ENCODE measurements at places on chromosomes 3 and 15. TPM values are rescaled to one million over a fixed set of nuclear protein-coding genes. Genes with fewer than 3 reads are reported as not detected.

GRCh38 chr15:26295336-26296085 is 432.4 kb upstream of the ATP10A start:
- no peaks in the 10 kb centered on the region for H3K4me1 ChIP-seq
- H3K36me3 ChIP-seq = no peaks in the 10 kb centered on the region
- peak; percentile 2 for DNase-seq
- H3K27ac ChIP-seq = no peak overlapping the region
- H3K27me3 ChIP-seq = no peaks in the 10 kb centered on the region

DNA sequence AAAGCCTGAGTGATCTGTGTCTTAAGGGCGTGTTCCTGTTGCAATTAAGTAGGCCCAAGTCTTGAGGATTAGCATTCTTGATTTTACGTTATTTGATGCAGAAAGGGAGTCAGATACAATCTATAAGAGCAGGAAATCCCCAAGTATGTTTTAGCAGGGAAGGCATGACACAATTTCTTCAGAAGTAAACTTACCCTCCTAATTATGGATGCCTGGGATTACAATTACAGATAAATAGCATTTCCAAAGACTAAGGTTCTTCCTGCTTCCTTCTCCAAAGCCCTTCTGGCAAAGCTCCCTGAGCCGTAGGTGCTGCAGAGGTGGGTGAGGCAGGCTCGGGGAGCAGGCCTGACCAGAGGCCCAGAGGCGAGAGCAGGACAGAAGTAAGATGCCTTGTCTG is 34.9 kb upstream of the ST6GAL1 start:
- no peaks in the 10 kb centered on the region for H3K27me3 ChIP-seq
- DNase-seq = no peak
- H3K36me3 ChIP-seq = no peaks in the 10 kb centered on the region
- no peak overlapping the region for H3K27ac ChIP-seq

Gene KBTBD12
- 3.1 TPM for total RNA-seq

DNA sequence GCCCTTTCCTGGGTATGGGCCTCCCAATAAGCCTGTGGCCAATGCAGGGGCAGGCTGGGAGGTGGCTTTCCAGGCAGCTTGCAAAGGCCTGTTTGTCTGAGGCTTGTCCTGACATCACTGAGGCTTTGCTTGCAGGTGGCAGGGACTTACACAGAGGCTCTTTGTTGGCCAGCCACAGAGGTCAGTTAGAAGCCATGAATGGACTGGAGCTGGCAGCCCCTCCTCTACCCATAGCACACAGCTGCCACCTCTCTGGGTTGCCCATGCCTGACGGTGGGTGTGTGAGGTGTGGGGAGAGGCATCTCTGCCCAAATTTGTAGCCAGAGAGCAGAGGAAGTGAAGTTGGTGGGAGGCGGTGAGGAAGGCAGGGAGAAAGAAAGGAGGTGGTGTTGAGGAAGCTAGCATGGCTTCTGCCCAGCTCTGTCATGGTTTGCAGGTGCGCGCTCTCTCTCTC is 17.1 kb downstream of the LIMD1 start:
- H3K4me1 ChIP-seq = peaks cover 29% of the 10 kb centered on the region
- peaks cover 19% of the 10 kb centered on the region for H3K36me3 ChIP-seq
- H3K27me3 ChIP-seq = no peaks in the 10 kb centered on the region
- H3K4me3 ChIP-seq = no peak overlapping the region
- no peak overlapping the region for H3K27ac ChIP-seq

Gene TMEM207
- total RNA-seq = not detected

DNA sequence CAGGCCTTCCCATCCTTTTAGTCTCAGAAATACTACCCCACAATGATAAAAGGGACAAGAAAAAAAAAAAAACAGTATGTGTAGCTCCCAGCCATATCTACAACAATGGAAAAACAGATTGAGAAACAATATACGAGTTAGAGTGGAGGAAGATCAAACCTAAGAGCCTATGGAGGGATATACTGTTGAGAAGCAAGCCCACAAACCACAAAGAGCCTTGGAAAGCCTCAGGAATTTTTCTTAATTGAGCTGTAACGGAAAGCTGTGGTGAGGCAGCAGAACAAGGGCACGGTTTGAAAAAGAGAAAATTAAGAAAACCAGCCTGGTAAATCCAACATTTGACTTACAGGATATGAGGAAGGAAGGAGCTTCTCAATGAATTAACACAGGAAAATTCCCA is 21.4 kb downstream of the KPNA1 start:
- no peak for DNase-seq
- no peak overlapping the region for H3K27ac ChIP-seq
- H3K36me3 ChIP-seq = peaks cover 18% of the 10 kb centered on the region

Gene NR1I2
- total RNA-seq = 0.55 TPM

- no peaks in the 10 kb centered on the region for H3K36me3 ChIP-seq
- H3K27me3 ChIP-seq = peaks cover 4% of the 10 kb centered on the region
- H3K4me1 ChIP-seq = no peaks in the 10 kb centered on the region
- H3K27ac ChIP-seq = no peak overlapping the region
Observed at GRCh38 chr3:13860001-13860400, 19.9 kb downstream of the WNT7A start.

Gene RASGRP1
- total RNA-seq = 2.5 TPM

GRCh38 chr15:56653107-56653506 is 80.2 kb downstream of the ZNF280D start:
- no peaks in the 10 kb centered on the region for H3K4me1 ChIP-seq
- peaks cover 3% of the 10 kb centered on the region for H3K36me3 ChIP-seq
- no peak for DNase-seq
- no peaks in the 10 kb centered on the region for H3K27me3 ChIP-seq

DNA sequence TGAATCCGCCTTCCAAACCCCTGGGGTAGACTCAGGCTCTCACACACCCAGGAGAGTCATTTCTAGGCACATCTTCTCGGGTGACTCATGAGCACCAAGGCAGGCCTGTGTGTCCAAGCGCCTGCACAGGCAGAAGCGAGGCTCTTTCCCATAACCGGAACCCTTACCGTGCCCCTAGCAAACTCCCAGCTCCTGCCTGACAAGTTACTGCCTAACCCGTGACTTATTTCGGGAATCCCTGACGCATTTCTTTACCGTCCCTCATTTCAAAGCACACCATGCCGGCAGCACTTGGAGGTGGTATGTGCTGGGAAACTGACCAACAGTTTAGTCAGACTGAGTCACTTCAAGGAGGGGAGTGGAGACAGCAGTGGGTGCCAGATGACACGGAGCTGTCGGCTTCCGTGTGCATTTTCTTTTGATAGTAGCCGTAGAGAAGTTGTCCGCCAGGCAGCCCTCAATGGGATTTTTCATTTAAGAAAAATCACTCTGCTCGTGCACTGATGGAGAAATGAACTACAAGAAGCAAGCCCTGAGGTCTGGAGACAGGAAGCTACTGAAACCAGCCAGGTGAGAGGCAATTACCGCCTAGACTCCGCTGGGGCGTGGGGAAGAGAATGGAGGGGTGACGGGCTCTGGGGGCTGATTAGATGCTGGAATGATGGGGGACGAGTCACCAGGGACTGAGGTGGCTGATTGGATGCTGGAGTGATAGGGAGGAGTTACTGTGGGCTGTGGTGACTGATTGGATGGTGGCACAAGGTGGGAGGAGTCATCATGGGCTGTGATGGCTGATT is 17.3 kb upstream of the HRH1 start:
- no peak for DNase-seq
- H3K27me3 ChIP-seq = no peaks in the 10 kb centered on the region
- no peak overlapping the region for H3K27ac ChIP-seq
- no peaks in the 10 kb centered on the region for H3K36me3 ChIP-seq
- H3K4me1 ChIP-seq = no peaks in the 10 kb centered on the region

DNA sequence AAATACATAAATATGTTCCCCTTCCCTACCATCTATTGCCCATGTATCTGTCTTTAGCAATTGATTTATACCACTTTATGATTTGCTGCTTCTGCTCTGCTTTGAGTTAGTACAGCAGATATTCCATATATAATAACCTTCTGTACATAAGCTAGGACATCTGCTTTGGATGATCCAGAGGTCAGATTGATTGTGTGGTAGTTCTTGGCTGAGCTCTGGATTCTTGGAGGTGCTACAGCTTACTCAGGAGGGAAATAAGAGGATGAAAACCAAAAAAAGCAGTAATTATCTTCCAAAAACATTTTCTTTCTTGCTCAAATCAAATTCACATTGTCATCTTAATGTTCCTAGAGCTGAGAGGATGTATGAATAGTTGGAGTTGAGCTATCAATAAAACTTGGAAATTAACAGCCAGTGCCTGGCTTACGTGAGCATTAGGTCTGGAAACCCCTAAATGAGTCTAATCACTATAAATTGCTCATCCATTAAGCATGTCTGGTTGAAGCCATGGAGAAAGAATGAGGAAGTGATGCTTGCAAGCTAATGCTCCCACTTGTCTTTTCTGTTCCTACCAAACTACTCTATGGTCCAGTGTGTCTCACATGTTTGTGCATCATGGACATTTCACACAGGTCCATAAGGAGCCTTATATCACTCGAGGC is 36.3 kb upstream of the TMEM42 start:
- DNase-seq = no peak
- H3K4me3 ChIP-seq = no peak overlapping the region
- H3K4me1 ChIP-seq = no peaks in the 10 kb centered on the region
- H3K27me3 ChIP-seq = no peaks in the 10 kb centered on the region

Gene CCR4
- total RNA-seq = 0.71 TPM

Gene LSMEM2
- not detected for total RNA-seq

Gene SENP8
- 3.5 TPM for total RNA-seq

Gene PRR23A
- total RNA-seq = not detected

DNA sequence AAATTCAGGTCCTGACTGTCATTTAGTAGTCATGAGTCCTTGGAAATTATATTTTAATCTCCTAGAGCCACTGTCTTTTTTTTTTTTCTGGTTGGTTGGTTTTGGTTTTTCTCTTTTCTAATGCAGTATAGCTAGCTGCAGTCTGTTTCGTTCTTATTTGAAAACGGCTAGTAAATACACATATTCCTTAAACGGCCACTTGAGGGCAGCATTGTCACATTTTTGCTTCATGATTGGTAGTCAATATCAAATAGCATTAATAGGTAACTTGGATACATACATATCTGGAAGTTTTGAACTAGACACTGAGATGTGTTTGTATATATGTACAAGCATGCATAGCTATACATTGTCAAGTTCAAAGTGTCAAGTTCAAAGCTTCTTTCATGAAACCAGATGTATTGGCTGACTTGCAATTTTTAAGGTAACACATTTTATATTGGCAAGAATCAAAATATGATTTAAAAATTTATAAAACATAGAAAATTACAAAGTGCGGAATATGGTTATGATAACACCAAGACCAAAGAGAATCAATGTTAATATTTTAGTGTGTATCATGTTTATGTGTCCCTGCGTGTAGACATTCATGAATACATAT is 22.5 kb downstream of the GABRA5 start:
- DNase-seq = peak; percentile 73
- no peak overlapping the region for H3K4me3 ChIP-seq
- H3K36me3 ChIP-seq = no peaks in the 10 kb centered on the region
- no peak overlapping the region for H3K27ac ChIP-seq

DNA sequence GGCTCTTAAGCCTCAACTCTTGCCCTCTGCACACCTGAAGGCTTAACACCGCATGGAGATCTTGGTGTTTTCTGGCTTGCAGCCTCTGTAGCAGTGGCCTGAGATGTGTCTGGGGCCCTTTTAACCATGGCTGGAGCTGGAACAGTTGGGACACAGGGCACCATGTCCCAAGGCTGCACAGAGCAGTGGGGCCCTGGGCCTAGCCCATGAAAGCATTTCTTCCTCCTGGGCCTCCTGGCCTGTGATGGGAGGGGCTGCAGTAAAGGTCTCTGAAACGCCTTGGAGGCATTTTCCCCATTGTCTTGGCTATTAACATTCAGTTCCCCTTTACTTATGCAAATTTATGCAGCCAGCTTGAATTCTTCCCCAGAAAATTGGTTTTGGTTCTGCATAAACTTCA is 735.5 kb upstream of the ALCAM start:
- H3K27me3 ChIP-seq = no peaks in the 10 kb centered on the region
- H3K4me1 ChIP-seq = no peaks in the 10 kb centered on the region
- no peak for DNase-seq
- no peaks in the 10 kb centered on the region for H3K36me3 ChIP-seq

GRCh38 chr3:73664389-73664788 is 39.6 kb upstream of the PDZRN3 start:
- H3K27ac ChIP-seq = no peak overlapping the region
- H3K36me3 ChIP-seq = no peaks in the 10 kb centered on the region
- no peaks in the 10 kb centered on the region for H3K4me1 ChIP-seq
- DNase-seq = no peak

DNA sequence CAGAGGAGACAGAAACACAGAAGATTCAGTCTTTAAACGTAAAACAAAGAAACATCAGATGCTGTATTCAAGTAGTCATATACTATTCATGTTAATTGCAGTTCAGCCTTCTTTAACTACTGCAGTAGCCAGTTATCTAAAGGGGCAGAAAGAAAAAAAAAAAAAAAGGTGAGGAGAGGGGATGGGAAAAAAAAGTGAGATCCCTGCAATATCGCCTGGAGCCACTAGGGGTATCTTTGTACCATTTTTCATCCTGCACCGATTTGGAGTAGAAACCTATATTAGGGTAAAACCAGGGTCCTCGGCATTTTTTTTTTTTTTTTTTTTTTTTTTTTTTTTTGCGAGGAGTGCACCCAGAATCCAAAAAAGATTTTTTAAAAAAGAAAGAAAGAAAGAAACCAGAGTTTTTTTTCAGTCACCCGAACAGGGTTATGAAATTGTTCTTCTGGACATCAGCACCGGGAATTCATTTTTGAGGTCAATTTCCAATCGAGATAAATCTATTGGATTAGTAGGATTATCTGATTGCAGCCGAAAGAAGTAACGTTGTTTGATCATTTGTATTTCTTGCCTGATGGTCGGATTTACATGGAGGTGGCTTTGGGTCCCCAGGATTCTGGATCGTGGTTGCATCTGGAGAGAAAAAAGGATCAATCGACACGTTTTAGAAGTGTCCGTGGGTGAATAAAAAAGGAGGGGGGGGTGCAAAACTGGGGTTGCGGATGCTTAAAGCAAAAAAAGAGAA is 186.7 kb downstream of the NLGN1 start:
- H3K4me1 ChIP-seq = no peaks in the 10 kb centered on the region
- no peak overlapping the region for H3K4me3 ChIP-seq
- no peaks in the 10 kb centered on the region for H3K36me3 ChIP-seq
- peak; percentile 74 for DNase-seq
- H3K27me3 ChIP-seq = no peaks in the 10 kb centered on the region

- H3K27ac ChIP-seq = no peak overlapping the region
- DNase-seq = peak; percentile 87
- no peaks in the 10 kb centered on the region for H3K36me3 ChIP-seq
- H3K4me1 ChIP-seq = no peaks in the 10 kb centered on the region
- no peak overlapping the region for H3K4me3 ChIP-seq
Observed at GRCh38 chr3:90091549-90091948, 984.1 kb downstream of the EPHA3 start.

Gene COMMD2
- total RNA-seq = 72.4 TPM

Gene PRR20G
- total RNA-seq = not detected

Gene FGF7
- 19.3 TPM for total RNA-seq

- H3K36me3 ChIP-seq = no peaks in the 10 kb centered on the region
- no peaks in the 10 kb centered on the region for H3K27me3 ChIP-seq
- peaks cover 15% of the 10 kb centered on the region for H3K4me1 ChIP-seq
- H3K4me3 ChIP-seq = no peak overlapping the region
- H3K27ac ChIP-seq = no peak overlapping the region
Observed at GRCh38 chr15:62462268-62462667, 297.2 kb upstream of the C2CD4B start.

- no peaks in the 10 kb centered on the region for H3K36me3 ChIP-seq
- H3K4me3 ChIP-seq = no peak overlapping the region
- no peak overlapping the region for H3K27ac ChIP-seq
- no peak for DNase-seq
Observed at GRCh38 chr3:69881051-69881450, 118.5 kb upstream of the SAMMSON start.

GRCh38 chr3:87236093-87236492 is 9.0 kb downstream of the CHMP2B start:
- no peak overlapping the region for H3K27ac ChIP-seq
- no peaks in the 10 kb centered on the region for H3K4me1 ChIP-seq
- H3K36me3 ChIP-seq = peaks cover 7% of the 10 kb centered on the region
- no peak for DNase-seq
- no peaks in the 10 kb centered on the region for H3K27me3 ChIP-seq
